ENCODE measurements at places on chromosomes 4 and X.

GRCh38 chr4:147821555-147821954 is 89.7 kb downstream of the ARHGAP10 start:
- DNase-seq, result no peak

DNA sequence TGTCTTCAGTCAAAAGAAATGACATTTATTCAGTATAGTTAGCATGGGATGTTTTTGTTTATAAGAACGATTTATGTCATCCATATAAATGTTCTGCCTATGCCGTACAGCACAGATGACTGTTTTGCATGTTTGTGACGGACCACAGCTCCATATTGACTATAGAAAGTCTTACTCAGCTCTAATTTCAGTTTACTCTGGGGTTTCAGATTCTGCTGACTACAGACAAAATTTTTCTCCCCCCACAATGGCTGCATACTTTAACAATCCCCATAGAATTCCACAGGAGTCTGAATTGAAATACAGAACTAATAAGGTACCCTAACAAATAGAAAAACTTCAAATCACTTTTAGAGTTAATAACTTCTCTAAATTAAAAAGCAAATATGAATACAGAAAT is 191.0 kb downstream of the SCFD2 start:
- DNase-seq, result no peak

GRCh38 chrX:69321006-69321655 is 155.9 kb upstream of the PJA1 start:
- no peak for DNase-seq

GRCh38 chr4:183828839-183829238 is 76.3 kb upstream of the STOX2 start:
- no peak for DNase-seq

DNA sequence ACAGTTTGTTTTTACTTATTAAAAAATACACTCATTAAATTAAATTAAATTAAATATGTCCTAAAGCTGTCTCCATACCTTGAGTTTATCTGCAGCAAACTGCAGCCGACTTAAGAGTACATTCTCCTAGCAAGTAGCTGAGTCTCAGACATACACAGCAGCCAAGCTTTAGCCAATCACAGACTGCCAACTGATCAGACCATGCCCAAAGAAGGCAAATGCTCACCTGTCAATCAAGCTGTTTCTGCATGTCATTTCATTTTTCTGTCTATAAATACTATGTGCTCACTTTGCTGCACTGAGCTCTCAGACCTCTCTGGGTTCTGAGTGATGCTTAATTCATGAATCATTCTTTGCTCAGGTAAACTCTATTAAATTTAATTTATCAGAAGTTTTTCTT is 280.9 kb upstream of the EPHA5 start:
- DNase-seq, result no peak
